GM20000 (cell line): ENCODE measurements at places on chromosomes 13 and 19.

DNA sequence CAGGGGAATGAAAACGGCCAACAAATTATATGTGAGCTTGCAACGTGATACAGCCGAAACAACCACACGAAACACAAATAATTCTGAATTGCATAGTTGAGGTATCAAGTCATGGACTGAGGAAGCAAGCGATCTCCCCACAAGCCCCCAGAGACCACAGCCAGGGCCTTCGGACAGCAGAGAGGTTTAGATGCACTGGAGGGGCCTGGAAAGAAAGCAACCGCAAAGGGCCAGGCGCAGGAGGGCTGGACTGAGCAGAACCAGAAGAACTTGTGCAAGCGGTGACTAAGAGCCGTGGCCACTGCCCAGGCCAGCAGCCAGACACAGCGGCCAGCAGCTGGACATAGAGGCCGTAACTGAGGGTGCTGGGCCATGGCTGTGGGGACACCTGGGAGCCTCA is 131.4 kb downstream of the TNFRSF19 start:
- DNase-seq: no peak

GRCh38 chr19:55623561-55623960 is 805 bp downstream of the ZNF784 start:
- DNase-seq: no peak

GRCh38 chr13:112580211-112580610 is 7.7 kb downstream of the TUBGCP3 start:
- no peak for DNase-seq

GRCh38 chr19:1355568-1356507 is 27.9 kb upstream of the NDUFS7 start:
- peak; percentile 56 for DNase-seq
